NCI-H2081 treated with DMSO at 0.1 percent for 48 hours (cell line): ENCODE measurements at places on chromosomes 12 and 14.

- DNase-seq, result no peak
These were observed 498 bp downstream of the GMFB start for GRCh38 chr14:54488318-54488645.

DNA sequence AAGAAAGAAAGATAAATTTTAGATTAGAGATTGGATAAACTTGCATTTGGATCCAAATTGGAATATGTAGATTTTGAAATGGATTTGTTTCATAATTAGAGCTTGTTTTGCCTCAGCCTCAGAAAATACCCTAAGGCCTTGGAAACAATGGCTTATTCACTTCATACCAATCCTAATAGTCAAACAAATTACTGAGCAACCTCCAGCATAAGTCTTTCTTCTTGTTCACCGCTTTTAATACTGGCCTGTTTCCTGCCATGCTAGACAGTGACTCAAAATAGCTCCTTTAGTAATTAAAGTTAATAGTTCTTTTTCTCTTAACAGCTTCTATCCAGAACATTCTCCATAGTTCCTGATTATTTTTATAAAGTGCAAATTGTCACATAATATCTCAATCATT is 110.9 kb upstream of the DNM1L start:
- DNase-seq, result peak; percentile 16

GRCh38 chr14:101113108-101113612 is 209.6 kb upstream of the RTL1 start:
- DNase-seq, result no peak

DNA sequence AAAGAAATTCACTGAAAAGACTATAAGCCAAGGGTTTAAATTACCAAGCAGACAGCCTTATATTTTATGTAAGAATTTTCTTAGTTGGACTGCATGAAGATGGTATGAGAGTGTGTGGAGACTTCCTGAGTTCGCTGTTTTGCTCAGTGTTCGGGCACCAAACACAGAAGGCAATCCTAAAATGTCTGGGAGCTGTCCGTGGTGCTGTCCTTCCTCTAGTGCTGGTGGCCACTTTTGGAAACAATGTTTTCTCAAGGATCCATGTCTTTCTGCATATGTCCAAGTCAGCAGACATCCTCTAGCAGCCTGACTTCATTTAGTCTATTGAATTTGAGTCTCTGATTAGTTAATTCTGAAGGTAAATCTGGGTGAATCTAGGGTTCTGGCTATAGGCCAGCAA is 135.8 kb downstream of the SLC8A3 start:
- DNase-seq, result no peak

DNA sequence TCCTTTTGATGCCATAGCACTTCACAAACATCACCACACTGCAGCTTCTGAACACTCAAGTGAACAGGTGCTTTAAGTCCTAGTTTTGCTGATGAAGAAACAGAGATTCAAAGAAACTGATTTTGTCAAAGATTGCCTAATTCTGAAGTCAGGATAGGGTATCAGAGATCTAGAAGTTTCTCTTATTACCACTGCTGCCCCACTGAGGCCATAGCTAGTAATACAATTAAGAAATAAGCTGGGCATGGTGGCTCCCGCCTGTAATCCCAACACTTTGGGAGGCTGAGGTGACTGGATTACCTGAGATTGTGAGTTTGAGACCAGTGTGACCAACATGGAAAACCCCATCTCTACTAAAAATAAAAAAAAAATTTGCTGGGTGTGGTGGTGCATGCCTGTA is 458.3 kb upstream of the SEL1L start:
- no peak for DNase-seq
